AML-193 (cell line): ENCODE measurements at places on chromosomes 13 and 19.

DNA sequence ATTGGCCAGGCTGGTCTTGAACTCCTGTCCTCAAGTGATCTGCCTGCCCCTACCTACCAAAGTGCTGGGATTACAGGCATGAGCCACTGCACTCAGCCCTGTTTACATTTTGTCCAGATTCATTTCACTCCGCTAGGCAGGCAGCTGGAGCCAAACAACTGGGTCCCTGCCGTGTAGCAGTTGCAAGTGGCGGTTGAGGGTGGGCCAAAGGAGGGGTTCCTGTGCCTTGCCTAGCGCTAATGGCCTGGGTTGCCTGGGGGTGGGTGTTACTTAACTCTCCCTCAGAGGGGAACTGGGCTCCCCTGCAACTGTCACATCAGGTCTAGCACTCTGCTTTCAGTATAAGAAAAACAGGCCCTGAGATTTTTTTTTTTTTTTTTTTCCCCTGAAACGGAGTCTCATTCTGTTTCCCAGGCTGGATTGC, 7.4 kb downstream of the ACP5 start:
- DNase-seq: no peak

- no peak for DNase-seq
These were observed 368.0 kb upstream of the SGCG start for GRCh38 chr13:22812793-22813192.

GRCh38 chr13:94160875-94161274, 318.6 kb downstream of the DCT start:
- DNase-seq: no peak

- no peak for DNase-seq
These were observed 9.1 kb downstream of the NFIC start for GRCh38 chr19:3375221-3376090.

DNA sequence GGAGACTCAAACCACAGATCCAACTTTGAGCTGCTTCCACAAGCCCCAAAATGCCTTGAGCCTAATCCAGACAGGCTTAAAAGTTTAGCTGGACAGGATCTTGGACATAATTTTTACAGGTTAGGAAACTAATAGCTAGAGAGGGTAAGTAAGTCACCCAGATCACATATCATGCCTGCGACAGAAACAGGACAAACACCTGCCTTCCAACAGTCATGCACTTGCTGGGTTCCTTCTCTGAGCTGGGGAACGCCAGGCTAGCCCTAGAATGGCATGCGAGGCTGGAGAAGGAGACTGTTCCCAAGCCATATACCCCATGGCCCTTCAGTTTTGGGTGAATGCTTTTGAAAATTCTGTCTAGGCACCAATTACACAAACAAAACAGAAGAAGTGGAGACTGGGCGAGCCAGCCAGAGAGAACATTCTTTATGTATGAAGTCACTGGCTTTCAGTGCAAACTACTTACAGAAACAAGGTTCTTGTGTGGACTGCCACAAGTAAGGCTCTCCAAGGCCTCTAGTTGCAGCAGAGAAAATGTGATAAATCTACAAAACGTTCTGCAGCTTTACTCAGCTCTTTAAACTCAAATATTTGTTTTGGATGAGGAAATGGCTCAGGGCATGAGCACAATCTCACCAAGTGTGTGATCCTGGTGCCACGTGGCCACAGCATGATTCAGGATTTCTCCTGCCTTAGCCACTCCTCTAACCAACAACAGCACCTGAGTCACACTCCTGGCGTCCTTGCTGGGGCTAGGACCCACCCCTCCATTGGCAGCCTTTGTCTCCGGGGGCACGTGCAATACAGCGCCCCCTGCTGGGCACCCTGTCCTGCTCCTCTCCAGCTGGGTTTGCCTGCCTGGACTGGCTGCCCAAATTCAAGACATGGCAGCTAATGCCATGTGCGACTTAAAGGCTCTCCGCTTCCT, 73.4 kb upstream of the UBL3 start:
- peak; percentile 25 for DNase-seq

DNA sequence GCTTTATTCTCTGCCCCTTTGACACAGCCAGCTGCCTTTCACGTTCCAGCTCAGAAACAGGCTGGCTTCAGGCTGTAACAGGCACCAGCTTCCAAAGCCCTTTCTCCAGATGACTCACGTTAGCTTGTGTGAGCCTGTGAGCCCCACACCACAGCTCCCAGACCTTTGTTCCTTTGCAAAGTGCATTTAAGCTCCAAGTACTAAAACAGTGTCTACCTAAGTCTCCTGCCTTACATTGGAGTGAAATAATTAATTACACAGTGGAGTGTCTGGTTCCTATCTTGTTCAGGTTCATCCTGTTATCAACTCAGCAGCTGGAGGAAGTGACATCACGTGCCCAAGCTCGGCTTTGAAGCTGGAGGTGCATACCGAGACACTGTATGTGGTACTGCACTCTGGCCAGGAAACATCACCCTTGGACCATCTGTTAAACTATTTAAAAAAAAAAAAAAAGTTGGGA, 475.8 kb downstream of the FOXO1 start:
- DNase-seq: no peak

- DNase-seq: no peak
These were observed 146.7 kb downstream of the ATP8A2 start for GRCh38 chr13:25518441-25518840.

- DNase-seq: no peak
These were observed 49.8 kb downstream of the ELF1 start for GRCh38 chr13:40969169-40969901.

- DNase-seq: no peak
These were observed 37.8 kb upstream of the GRTP1 start for GRCh38 chr13:113401452-113402415.

DNA sequence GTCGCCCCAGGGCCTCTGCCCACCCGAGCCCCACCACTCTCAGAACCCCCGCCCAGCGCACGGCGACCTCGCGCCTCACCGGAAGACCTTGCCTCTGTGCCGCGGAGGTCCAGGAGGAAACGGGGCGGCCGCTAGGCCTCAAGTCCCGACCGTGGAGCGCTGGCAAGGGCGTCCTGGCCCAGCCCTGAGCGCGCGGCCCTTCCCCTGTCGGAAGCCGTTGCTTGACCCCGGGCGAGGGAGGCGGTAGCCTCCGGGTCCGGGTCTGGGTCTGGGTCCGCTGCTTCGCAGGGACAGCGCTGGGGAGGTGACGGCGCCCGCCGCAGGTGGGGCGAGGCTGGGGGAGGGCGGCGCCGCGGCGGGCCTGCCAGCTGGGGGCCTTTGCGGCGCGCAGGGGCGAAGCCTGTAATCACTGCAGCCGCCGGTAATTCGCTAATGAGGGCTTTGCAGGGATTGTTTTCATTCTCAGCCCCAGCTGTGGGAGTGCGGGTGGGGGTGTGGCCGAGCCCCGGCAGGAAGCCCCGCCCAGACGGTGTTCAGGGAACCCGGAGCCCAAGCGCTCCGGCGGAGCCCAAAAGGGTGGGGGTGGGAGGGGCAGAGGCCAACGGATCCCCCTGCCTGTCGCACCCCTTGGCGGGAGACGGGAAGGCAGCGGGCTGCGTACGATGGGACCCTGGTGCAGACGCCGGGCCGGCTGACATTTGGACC, 8.6 kb downstream of the C19orf25 start:
- DNase-seq: no peak

DNA sequence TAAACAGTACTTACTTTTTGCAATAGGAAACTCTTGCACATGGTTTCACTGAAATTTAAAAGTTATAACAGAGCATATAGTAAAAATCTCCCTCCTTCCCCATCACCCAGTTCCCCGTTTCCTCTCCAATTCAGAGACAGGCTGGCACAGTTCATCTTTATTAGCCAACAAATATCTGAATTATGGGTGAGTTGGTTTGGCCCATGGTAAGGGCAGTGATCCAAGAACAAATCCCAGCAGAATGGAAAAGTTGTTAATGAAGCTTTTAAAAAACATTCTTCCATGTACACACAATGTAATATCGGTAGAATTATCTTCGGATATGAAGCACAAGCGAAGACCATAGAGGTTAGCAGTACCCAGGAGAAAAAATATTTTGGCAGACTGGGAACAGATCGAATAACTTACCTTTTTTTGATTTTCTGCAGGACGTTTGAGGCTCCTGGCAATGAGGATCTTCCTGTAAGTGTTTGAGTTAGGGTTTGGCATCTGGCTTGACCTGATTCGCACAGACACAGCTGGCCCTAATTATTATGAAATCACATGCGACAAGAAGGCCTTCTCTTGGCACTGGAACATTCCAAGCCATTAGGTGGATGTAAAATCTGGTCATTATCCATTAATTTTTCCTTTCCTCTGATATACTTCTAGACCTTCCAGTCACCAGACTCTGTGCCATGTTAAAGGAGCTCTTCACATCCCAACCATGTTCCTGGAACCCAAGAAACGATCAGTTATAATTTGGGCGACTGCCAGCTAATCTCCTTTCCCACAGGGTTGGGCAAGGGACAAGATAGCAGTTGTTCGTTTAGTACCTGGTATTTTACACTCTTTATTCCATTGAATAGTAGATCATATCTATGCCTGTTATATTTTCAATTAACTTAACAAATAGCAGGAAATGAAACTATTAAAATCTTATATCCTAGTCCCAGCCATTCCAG, 139.4 kb upstream of the TSC22D1 start:
- DNase-seq: no peak

- peak; percentile 64 for DNase-seq
These were observed 2.2 kb downstream of the TJP3 start for GRCh38 chr19:3710265-3710812.

DNA sequence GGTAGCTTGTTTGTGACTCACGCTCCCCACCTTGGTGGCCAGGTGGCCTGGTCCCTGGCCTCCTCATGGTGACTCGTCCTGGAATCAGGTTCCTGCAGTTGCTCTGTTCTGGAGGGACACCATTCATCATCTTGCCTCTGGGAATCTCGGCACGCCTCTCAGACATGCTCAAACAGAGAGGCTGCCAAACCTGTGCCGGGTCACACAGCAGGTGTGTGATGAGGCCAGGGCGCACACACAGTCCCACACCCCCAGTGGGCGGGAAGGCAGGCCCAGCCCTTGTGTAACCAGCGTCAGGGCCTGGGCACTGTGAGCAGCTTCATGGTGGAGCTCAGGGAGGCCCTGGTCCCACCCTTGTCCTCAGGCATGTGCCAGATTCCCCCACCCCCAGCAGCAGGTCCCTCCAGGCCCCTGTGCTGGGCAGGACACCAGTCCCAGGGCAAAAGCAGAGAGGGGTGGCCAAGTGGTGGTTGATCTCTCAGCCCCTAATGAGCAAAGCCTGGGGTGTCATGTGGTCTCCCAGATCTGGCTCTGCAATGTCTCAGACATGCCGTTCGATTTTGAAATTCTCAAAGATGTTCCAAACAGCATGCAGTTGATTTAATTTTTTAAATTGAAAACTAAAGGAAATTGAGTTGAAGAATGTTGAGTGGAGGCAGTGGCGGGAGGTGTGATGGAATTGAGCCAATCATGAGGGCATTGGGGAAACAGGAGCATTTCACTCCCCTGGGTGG, 12.1 kb downstream of the CEBPA start:
- no peak for DNase-seq

- DNase-seq: no peak
These were observed 5.2 kb upstream of the TM6SF2 start for GRCh38 chr19:19278315-19278714.

GRCh38 chr19:3538258-3538929, 580 bp upstream of the TEKTIP1 start:
- DNase-seq: no peak

DNA sequence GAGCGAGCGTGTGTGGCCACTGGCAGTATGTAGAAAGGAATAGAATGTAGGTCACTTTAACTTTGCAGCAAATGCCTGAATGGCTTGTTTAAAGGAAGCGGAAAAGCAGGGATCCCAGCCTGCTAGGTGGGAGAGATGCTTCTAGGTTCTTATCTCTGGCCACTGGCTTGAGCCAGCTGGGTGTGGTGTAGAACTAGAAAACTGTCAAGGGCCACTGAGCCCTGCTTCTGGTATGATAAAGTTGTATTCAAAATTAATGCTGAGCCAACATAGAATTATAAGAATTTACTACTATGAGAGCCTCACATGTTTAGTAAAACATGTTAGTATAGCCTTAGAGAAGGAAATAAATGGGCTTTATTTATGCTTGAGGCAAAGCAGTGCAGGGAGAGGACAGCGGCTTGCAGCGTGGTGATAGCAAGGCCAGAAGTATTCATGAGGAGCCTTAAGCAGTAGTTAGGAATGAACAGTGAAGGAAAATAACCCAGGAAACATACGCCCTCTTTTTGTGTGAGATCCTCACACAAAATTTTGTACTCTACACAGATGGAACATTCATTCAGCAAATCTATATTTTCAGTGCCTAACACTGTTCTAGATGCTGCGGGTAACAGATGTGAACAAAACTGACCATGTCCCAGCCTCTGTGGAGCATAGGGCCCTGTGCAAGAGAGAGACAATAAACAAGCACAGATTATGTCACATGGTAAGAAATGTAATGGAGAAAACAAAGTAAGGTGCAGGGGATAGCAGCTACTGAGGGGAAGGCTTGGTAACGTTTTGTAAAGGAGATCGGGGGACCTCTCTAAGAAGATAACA, 863.2 kb downstream of the DIAPH3 start:
- DNase-seq: no peak

- DNase-seq: peak; percentile 31
These were observed 5.6 kb upstream of the CD33 start for GRCh38 chr19:51219307-51219706.
